ENCODE measurements at places on chromosomes 6 and 20.

DNA sequence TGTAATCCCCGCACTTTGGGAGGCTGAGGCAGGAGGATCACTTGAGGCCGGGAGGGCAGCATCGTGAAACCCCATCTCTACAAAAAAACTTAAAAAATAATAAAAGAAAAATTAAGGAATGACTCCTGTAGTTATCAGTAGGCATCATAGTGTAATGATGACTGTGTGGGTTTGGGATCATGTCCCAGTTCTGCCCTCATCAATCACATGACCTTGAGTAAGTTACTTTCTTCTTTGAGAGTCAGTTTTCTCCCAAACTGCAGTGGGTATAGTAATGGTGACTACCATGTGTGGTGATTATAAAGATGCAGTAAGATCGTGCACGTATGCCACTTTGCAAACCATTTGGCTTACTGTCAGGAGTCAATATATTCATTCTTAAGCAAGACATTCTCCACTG, 89.2 kb downstream of the TXNDC5 start:
- no peak for DNase-seq

DNA sequence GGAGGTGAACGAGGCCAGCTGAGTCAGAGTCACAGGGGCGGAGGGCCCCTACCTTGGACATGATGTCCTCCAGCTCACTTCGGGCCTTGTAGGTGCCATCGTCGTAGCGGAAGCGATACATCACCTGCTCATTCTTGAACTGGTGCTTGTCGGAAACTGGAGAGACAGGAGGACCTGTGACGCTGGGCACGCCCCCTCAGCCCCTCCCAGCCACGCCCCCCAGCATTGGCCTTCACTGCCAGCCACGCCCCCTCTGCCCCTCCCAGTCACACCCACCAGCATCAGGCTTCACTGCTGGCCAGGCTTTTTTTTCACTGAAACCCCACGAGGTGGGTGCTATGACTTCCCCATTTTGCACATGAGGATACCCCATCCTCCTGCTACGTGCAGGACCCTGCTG, 148.2 kb downstream of the PREX1 start:
- DNase-seq = no peak

GRCh38 chr6:96604420-96604819, 41.5 kb downstream of the FHL5 start:
- no peak for DNase-seq

DNA sequence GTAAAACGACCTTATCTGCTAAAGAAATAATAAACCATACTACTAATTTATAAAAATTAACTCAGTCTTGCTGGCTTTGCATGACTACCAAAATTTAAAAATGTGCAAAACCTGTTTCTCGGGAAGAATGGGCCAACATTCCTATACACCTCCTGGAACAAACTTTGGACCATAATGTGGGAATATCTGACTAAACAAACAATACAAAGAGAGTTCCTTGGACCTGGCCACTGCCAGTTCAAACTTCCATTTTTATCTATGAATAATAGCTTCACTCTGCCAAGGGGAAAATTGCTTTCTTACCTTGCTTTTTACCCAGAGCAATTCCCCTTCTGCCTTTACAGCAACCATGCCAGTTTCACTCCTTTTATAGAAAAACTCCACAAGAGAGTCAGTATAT, 38.7 kb upstream of the POU5F1 start:
- DNase-seq = no peak

DNA sequence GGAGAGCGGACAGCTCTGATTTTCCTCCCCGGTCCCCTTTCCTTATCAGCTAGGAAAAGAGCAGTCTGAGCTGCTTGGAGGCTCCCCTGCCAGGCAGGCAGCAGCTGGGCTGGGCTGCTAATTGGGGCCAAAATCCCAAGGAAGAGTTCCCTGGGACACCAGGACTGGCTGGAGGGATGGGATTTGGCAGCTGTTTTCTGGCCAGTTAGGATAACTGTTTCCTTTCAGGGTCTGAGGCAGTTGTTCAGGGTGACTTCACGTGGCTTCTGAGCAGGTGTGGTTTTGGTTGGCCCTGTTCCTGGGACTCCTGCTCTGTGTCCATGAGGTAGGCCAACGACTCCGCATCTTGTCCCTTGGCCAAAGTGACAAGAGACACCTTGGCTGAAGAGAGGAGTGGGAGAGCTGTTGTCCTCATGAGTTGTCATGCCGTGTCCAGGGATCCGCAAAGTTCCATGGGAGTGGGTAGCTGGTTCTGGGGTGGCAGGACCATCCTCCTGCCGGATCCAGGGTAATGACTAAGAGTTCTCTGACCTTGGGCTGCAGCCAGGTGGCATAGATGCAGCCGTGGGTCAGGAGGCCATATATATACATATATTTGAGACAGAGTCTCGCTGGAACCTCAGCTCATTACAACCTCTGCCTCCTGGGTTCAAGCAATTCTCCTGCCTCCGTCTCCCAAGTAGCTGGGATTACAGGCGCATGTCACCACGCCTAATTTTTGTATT, 21.2 kb downstream of the MRPS18A start:
- DNase-seq = no peak

GRCh38 chr6:14224359-14225103, 107.0 kb downstream of the CD83 start:
- DNase-seq = no peak

DNA sequence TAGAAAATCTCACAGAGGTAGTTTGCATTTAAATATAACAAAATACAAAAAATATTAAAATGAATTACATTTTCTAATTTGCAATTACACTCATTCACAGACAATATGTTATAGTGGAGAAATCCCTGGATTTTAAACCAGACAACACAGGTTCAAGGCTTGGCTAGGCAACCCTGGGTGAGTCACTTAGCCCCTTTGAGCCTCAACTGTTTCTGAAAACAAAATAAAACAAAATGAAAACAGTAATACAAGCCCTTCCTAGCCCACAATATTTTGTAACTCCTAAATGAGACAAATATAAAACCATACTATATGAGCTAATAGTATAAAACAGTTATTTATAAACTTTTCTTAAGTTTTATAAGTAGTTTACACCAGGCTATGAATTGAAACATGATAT, 41.0 kb downstream of the UQCC1 start:
- DNase-seq = no peak

DNA sequence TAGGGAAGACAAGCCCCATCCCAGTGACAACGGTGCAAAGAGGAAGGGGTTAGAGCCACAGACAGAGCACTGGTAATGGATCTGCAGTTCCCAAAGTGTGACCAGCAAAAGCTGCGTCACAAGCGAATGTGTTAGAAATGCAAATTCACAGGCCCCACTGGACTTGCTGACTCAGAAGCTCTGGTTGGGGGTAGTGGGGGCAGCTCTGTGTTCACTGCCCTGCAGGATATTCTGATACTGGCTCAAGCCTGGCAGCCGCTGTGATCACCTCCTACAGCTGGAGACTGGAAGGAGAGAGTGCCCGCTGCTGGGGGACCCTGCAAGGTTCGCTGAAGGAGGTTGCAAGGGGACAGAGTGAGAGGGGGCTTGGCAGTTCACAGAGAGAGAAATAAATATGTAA, 179.7 kb upstream of the CDH4 start:
- DNase-seq = no peak

DNA sequence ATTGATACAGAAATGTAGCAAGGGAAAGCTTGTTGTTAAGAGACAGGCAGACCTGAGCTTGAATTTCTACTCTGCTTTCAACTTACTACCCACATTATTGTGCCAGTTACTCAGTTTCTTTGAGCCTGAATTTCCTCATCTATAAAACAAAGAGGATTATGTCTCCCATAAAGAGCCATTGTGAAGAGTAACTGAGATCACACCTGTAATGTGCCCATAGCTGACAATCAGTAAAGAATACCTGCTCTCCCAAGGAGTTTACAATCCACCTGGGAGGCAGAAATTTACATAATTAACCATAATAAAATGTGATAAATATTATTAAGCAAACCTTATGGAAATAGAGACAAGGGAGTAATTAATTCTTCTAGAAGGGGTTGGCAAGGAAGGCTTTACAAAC, 204.9 kb downstream of the EPM2A start:
- no peak for DNase-seq

GRCh38 chr20:36924167-36925045, 27.1 kb downstream of the SAMHD1 start:
- no peak for DNase-seq

All from T-helper 22 cell (primary cell).